H9 (cell line): ENCODE measurements at places on chromosomes 12 and 14.

GRCh38 chr14:103121121-103121845 is 2.0 kb upstream of the TNFAIP2 start:
- no peaks in the 10 kb centered on the region for H3K27me3 ChIP-seq
- no peak overlapping the region for H3K27ac ChIP-seq
- peaks cover 4% of the 10 kb centered on the region; the same call in 1 of the 2 replicates for H3K4me1 ChIP-seq

DNA sequence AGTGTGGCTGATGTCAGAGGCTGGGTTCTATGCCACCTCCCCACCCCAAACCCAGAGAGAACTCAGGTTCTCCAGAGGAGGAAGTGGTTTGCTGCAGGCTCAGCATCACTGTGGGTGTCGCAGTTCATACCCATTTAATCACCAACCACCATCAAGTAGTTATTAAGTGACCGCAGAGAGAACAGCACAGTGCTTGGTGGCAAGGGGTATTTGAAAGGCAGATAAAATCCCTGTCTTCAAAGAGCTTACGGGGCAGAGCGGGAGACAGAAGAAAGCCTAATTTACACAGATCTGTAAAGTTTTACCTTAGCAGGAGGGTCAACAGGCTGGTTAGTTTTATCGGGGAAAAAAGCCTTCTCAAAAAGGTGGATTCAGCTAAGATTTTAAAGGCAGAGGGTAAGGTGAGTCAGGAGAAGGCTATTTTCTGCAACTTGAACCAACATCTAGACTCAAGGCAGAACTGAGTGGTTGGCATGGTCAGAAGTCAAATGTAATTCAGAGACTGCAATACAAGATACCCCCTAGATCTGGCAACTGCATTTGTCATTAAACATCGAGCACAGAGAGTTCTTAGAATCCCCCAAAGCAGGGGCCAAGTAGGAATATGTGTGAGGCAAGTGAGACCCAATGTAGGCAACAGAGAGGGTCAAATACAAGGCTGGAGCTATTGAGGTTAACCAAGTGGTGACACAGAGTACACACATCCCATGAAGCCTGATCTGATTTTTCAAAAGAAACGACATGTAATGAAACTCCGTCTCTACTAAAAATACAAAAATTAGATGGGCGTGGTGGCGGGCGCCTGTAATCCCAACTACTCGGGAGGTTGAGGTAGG is 13.2 kb downstream of the PXN start:
- peaks cover 4% of the 10 kb centered on the region; the same call in 1 of the 2 replicates for H3K4me1 ChIP-seq
- H3K27me3 ChIP-seq, result no peaks in the 10 kb centered on the region; the same call in 1 of the 2 replicates
- no peak overlapping the region for H3K27ac ChIP-seq
- no peak overlapping the region for H3K4me3 ChIP-seq
- DNase-seq, result no peak

- no peaks in the 10 kb centered on the region for H3K27me3 ChIP-seq
- no peak overlapping the region for H3K27ac ChIP-seq
- no peaks in the 10 kb centered on the region; the same call in 1 of the 2 replicates for H3K4me1 ChIP-seq
- no peak for DNase-seq
- H3K4me3 ChIP-seq, result no peak overlapping the region
- peaks cover 28% of the 10 kb centered on the region for H3K36me3 ChIP-seq
These were observed 37.2 kb downstream of the DDX51 start for GRCh38 chr12:132106921-132107320.

GRCh38 chr14:77145975-77146740 is 4.6 kb upstream of the ZDHHC22 start:
- H3K27me3 ChIP-seq, result no peaks in the 10 kb centered on the region
- no peak overlapping the region for H3K27ac ChIP-seq
- DNase-seq, result peak; percentile 28
- peak overlapping the region; percentile 56 for H3K4me3 ChIP-seq
- H3K36me3 ChIP-seq, result no peaks in the 10 kb centered on the region

DNA sequence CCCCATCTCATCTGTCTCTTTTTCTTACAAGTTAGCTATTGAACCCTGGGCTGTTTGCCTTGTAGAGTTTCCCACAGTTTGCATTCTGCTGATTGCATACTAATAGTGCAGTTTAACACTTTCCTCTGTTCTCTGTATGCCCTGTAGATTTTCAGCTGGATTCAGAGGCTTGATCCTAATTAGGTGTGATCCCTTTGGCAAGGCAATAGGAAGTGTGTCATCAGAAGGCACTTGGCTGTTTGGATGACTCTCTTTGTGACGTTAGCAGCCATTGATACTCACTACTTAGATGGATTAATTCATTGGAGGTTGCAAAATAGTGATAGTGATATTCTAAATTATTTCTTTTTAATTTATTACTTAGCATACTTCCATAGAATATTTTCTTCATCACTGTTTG is 33.6 kb downstream of the FUT8 start:
- H3K27ac ChIP-seq, result no peak overlapping the region
- DNase-seq, result no peak
- no peaks in the 10 kb centered on the region for H3K36me3 ChIP-seq
- no peak overlapping the region for H3K4me3 ChIP-seq
- H3K4me1 ChIP-seq, result peaks cover 2% of the 10 kb centered on the region; the same call in 1 of the 2 replicates

DNA sequence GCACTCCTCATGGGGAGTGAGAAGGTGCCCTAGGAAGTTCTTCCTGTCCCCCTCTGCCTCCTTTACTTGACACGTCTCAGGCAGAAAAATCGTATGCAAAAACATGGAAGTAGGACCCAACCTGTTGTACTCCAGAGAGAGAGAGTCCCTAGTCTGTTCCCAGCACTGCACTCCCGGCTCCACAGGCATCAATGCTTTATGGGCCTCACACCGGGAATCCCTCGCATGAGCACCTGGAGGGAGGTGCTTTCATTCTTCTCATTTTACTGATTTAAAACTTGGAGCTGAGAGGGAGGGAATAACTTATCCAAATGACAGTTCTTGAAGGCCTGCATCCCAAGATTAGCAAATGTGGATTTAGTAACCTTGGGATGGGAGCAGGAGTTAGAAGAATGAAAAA is 1101.4 kb downstream of the BCL11B start:
- H3K4me1 ChIP-seq, result no peaks in the 10 kb centered on the region
- no peaks in the 10 kb centered on the region for H3K36me3 ChIP-seq
- no peaks in the 10 kb centered on the region for H3K27me3 ChIP-seq

GRCh38 chr14:75911883-75912282 is 69.9 kb downstream of the TGFB3 start:
- no peaks in the 10 kb centered on the region for H3K27me3 ChIP-seq
- no peaks in the 10 kb centered on the region for H3K36me3 ChIP-seq

DNA sequence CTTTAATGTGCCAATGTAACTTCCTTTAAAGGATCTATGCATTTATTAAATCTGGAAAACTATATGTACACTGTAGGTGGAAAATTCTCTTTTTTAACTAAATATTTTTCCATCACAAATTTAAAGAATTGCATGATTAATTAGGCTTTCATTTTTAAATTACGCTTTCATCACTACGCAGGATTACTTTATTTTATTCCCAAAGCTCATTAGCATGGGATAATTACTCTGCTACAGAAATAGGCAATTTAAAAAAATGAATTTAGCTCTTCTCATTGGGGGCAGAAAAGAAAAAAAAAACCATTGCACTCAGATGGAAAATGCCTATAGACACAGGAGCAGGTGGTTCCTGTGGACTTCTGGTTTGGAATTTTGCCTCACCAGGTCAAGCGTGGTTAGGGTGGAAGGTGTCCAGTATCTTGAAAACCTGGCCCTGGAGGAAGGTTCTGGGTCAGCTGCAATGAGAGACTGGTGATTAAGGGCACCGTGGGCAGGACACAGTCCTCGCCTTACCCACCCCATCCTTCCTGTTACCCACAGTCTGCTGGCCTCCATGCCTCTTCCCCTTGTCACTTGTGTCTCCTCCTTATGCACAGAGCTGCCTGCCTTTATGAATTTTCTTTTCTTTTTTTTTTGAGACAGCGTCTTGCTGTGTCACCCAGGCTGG is 17.3 kb upstream of the RIN3 start:
- H3K27me3 ChIP-seq, result no peaks in the 10 kb centered on the region
- H3K36me3 ChIP-seq, result no peaks in the 10 kb centered on the region
- no peaks in the 10 kb centered on the region; the same call in 1 of the 2 replicates for H3K4me1 ChIP-seq
- H3K27ac ChIP-seq, result no peak overlapping the region

GRCh38 chr14:47872588-47872987 is 197.2 kb upstream of the MDGA2 start:
- H3K4me1 ChIP-seq, result no peaks in the 10 kb centered on the region
- H3K27ac ChIP-seq, result no peak overlapping the region
- no peak overlapping the region for H3K4me3 ChIP-seq
- H3K27me3 ChIP-seq, result no peaks in the 10 kb centered on the region
- DNase-seq, result no peak

DNA sequence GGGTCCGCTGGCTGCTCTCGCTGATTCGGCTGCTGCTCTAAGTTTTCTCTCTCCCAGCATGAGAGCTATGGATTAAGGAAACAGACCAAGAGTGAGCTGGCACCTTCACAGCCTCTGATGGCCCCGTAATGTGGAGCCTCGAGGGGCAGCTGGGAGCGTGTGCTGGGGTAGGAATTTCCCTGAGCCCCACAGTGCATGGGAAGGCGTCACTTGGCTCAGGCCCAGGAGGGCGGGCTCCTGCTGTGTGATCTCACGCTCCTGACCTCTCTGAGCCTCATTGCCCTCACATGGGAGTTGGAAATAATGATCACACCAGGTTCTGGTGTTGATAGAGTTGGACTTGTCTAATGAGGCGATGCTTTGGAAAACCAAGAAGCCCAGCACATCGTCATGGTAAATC is 238.6 kb upstream of the CRY1 start:
- H3K36me3 ChIP-seq, result no peaks in the 10 kb centered on the region
- H3K4me3 ChIP-seq, result no peak overlapping the region
- DNase-seq, result no peak
- no peaks in the 10 kb centered on the region for H3K4me1 ChIP-seq
- H3K27me3 ChIP-seq, result no peaks in the 10 kb centered on the region

DNA sequence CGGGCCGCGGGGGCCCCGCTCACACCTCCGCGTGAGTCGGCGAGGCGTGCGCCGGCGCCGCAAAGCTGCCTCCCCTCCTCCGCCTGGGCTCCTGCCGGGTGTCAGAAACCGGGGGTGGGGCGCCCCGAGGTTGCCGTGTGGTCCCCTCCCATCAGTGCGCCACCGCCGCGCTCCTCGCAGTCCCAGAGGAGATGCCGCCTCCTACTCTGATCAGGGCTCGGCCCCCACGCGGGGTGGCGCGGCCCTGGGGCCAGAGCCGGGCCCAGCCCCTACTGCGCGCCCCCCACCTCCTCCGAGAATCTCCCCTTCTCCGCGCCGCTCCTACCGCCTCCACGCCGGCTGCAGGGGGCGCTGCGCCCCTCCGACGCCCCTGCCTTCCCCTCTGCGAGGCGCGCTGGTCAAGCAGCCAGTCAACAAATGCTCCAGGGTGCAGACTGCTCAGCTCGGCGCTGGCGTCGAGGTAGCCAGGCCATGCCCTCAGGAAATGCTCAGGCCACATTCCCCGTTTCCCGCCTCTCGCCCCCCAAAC is 467 bp upstream of the JAG2 start:
- peak; percentile 77 for DNase-seq
- H3K4me1 ChIP-seq, result no peaks in the 10 kb centered on the region
- H3K4me3 ChIP-seq, result peak overlapping the region; percentile 52

DNA sequence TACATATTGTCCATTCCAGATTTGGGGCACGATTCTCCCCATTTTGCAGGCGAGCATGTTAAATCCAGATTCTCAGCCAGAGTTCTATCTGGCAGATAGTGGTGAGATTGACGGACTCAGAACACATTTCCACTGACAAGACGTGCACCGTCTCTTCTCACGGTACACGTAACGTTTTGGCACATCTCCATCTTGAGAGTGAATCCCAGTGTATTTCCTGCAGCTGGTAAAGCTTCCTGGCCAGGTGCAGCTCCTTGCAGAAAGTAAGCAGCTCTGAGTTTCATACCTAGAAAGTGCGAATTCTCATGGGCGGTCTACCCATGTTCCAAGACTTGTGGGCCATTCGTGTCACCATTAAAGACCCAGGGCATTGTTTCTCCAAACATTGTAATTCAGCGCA is 102.6 kb downstream of the TSPAN9 start:
- no peak for DNase-seq
- peaks cover 6% of the 10 kb centered on the region; the same call in 1 of the 2 replicates for H3K4me1 ChIP-seq
- H3K4me3 ChIP-seq, result no peak overlapping the region
- no peak overlapping the region for H3K27ac ChIP-seq
- H3K27me3 ChIP-seq, result no peaks in the 10 kb centered on the region

- no peaks in the 10 kb centered on the region for H3K36me3 ChIP-seq
- peak; percentile 97 for DNase-seq
- no peaks in the 10 kb centered on the region; the same call in 1 of the 2 replicates for H3K4me1 ChIP-seq
- peak within 1 kb of the TSS; percentile 61 for H3K4me3 ChIP-seq
- no peak within 1 kb of the TSS for H3K27ac ChIP-seq
These were observed at the start of gene PAH for GRCh38 chr12:102917026-102917787. TSS of gene PAH (minus strand) at chr12:102917244. CDS start at chr12:102917130, 114 bp downstream.
